ENCODE measurements at places on chromosomes 7 and 10. TPM values are rescaled to one million over a fixed set of nuclear protein-coding genes. Genes with fewer than 3 reads are reported as not detected.

Gene CALN1
- 0.04 TPM for total RNA-seq

GRCh38 chr10:103610921-103611511 lies 117.5 kb downstream of the NEURL1 start:
- no peak for ATAC-seq
- no peaks in the 10 kb centered on the region for H3K4me1 ChIP-seq
- no peaks in the 10 kb centered on the region for H3K27me3 ChIP-seq
- no peak overlapping the region for H3K27ac ChIP-seq
- H3K36me3 ChIP-seq, result no peaks in the 10 kb centered on the region

GRCh38 chr10:76420725-76421124 lies 989.3 kb downstream of the LRMDA start:
- no peak overlapping the region for H3K27ac ChIP-seq
- H3K4me3 ChIP-seq, result no peak overlapping the region
- no peaks in the 10 kb centered on the region for H3K27me3 ChIP-seq
- no peaks in the 10 kb centered on the region for H3K36me3 ChIP-seq

GRCh38 chr10:108970016-108970415 lies 953.3 kb downstream of the XPNPEP1 start:
- H3K4me1 ChIP-seq, result no peaks in the 10 kb centered on the region
- H3K27me3 ChIP-seq, result no peaks in the 10 kb centered on the region
- H3K4me3 ChIP-seq, result no peak overlapping the region
- H3K36me3 ChIP-seq, result no peaks in the 10 kb centered on the region

- ATAC-seq, result no peak
- H3K27me3 ChIP-seq, result no peaks in the 10 kb centered on the region
- no peak overlapping the region for H3K27ac ChIP-seq
- H3K36me3 ChIP-seq, result no peaks in the 10 kb centered on the region
- peaks cover 32% of the 10 kb centered on the region for H3K4me1 ChIP-seq
These were observed 646.0 kb downstream of the KCNMA1 start for GRCh38 chr10:76991621-76992020.

All from gastroesophageal sphincter (tissue), 4 donors.